ENCODE measurements at places on chromosomes 11 and 22. TPM values are rescaled to one million over a fixed set of nuclear protein-coding genes. Genes with fewer than 3 reads are reported as not detected.

DNA sequence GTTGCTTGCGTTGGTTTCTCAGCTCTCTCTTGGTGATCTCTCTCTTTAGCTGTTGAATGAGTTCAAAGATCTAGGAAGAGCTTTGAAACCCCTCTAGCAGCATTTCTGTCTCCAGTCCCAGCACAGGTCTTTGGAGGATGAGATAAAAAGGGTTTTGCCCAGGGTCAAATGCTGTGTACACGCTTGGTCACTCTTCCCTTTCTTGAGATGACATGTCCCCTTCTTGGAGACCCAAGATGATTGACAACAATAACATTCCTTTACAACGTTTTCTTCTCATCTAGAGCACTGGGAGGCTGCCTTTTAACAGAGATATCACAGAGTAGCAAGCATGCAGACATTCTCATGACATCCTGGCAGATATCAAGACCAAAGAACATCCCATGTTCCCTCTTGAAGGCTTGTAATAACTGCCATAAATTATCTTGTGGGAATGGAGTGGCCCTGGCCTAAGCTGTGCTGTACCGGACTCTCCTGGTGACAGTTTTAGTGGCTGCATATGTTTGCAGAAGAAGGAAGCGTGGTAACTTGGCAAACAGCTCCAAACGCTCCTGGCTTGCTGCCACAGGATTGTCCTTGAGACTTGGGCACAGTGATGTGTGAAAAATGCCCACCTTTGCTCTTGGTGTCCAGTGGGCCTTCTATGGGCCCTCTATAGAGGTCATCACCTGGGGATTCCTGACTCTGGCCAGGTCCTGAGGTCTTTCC lies 107.8 kb downstream of the PTPRJ start:
- H3K36me3 ChIP-seq = no peaks in the 10 kb centered on the region
- no peak overlapping the region for H3K27ac ChIP-seq
- no peak overlapping the region for H3K4me3 ChIP-seq
- no peaks in the 10 kb centered on the region for H3K27me3 ChIP-seq
- DNase-seq = no peak

The SLC15A3 gene
- not detected for total RNA-seq

DNA sequence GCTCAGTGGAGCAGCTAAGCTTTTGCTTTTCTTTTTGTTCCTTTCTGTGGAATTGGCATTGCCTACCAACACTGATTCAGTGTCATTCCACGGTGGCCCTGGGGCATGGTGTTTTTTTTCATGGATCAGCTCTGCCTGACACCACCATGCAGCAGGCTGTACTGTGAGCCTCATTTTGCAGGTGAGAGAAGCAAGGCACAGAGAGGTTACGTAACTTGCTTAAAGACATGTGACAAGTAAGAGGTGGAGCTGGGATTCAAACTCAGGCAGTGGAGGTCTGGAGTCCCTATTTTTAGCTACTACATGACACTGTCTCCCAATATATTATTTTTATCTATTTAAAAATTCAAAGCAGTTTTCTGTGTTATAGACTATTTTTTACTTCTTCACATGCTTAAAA lies 44.4 kb downstream of the APOL3 start:
- no peak overlapping the region for H3K27ac ChIP-seq
- H3K4me3 ChIP-seq = no peak overlapping the region
- H3K4me1 ChIP-seq = no peaks in the 10 kb centered on the region
- no peak for DNase-seq
- H3K36me3 ChIP-seq = no peaks in the 10 kb centered on the region

GRCh38 chr11:73757598-73757997 lies 3.3 kb downstream of the RAB6A start:
- no peak overlapping the region for H3K4me3 ChIP-seq
- no peaks in the 10 kb centered on the region for H3K27me3 ChIP-seq
- no peak overlapping the region for H3K27ac ChIP-seq
- no peak for DNase-seq
- no peaks in the 10 kb centered on the region for H3K36me3 ChIP-seq

DNA sequence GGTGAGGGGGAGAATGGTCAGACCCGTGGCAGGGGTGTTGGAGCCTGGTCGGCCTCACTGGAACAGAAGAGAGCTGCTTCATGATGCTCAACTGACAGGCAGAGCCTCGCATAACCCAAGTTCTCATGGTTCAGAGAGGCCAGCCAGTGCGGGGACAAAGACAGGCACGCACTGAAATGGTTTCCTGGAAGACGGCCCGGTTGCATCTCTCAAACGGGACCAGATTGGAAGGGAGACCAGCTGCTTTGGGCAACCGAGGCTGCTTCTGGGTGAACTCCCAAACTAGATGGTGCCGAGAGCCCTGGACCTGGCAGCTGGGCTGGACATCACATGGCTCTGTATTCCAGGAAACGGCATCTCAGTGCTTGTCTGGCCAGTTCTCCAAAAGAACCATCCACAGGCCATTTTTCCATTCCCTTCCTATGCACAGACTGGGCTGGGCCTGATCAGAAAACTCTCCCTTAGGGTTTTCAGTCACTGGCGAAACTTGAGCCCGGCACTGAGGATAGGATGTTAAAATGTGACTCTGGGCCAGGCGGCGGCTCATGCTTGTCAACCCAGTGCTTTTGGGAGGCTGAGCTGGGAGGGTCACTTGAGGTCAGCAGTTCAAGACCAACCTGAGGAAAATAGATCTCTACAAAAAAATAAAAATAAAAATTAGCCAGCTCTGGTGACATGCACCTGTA lies 80.1 kb upstream of the PRODH start:
- 0 out of 2 replicates have a peak, but pooled peaks cover 5% of the 10 kb centered on the region for H3K27me3 ChIP-seq
- H3K36me3 ChIP-seq = no peaks in the 10 kb centered on the region
- H3K27ac ChIP-seq = no peak overlapping the region
- DNase-seq = no peak
- no peak overlapping the region for H3K4me3 ChIP-seq
- no peaks in the 10 kb centered on the region for H3K4me1 ChIP-seq

The CSKMT gene
- 63.5 TPM for total RNA-seq

GRCh38 chr11:109972181-109972715 lies 120.9 kb upstream of the ZC3H12C start:
- no peaks in the 10 kb centered on the region for H3K4me1 ChIP-seq
- no peaks in the 10 kb centered on the region for H3K27me3 ChIP-seq
- H3K27ac ChIP-seq = no peak overlapping the region
- H3K36me3 ChIP-seq = no peaks in the 10 kb centered on the region
- DNase-seq = no peak
- no peak overlapping the region for H3K4me3 ChIP-seq

The SLC16A8 gene
- total RNA-seq = not detected

DNA sequence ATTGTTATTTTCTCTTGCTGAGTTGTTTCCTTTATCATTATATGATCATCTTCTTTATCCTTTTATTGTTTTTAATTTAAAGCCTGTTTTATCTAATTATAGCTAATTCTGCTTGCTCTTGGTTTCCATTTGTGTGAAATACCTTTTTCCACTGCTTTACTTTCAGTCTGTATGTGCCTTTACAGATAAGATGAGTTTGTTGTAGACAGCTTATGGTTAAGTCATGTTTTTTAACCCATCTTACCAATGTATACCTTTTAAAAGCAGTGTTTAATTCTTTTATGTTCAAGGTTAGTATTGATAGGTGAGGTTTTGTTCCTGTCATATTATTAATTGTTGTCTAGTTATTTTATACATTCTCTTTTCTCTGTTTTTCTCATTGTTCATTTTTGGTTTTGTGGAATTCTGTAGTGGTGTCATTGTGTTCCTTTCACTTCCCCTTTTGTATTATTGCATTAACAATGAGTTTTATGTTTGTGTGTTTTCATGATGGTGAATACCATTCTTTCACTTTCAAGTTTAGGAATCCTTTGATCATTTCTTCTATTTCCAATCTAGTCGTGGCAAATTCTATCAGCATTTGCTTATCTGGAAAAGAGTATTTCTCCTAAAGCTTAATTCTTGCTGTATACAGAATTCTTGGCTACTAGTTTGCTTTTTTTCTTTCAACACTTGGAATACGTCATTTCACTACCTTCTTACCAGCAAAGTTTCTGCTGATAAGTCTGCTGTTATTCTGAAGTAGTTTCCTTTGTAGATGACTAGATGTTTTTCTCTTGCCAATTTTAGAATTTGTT lies 21.8 kb downstream of the OR5AN1 start:
- no peak overlapping the region for H3K27ac ChIP-seq
- no peaks in the 10 kb centered on the region for H3K36me3 ChIP-seq
- no peaks in the 10 kb centered on the region for H3K4me1 ChIP-seq
- DNase-seq = no peak
- no peaks in the 10 kb centered on the region for H3K27me3 ChIP-seq
- no peak overlapping the region for H3K4me3 ChIP-seq

The RFPL2 gene
- 0.61 TPM for total RNA-seq

The CRACR2B gene
- total RNA-seq = 11.8 TPM

GRCh38 chr11:43819926-43820325 lies 60.7 kb upstream of the ALKBH3 start:
- no peak overlapping the region for H3K27ac ChIP-seq
- no peak overlapping the region for H3K4me3 ChIP-seq
- DNase-seq = no peak

- H3K4me1 ChIP-seq = no peaks in the 10 kb centered on the region
- DNase-seq = no peak
- H3K4me3 ChIP-seq = no peak overlapping the region
- H3K36me3 ChIP-seq = no peaks in the 10 kb centered on the region
- H3K27ac ChIP-seq = no peak overlapping the region
These were observed 69.9 kb upstream of the SHANK2 start for GRCh38 chr11:71322192-71322735.

DNA sequence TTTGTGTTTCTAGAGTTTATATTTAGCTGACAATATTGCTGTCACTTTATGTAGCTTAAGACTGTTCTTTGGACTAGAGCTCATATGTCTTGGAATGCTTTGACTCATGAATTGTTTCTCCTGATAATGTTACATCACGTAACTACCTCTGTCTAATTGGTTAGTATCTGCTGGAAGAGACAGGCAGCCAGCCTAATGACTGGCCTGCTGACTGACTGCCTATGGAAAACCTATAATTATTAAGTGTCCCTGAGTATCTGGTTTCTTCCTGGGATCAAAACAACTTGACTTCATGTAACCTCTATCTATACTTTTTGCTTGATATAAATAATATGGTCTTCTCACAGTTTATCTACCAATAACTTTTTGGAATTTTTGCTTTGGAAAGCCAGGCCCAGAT lies 9.4 kb downstream of the SOX6 start:
- no peak overlapping the region for H3K27ac ChIP-seq
- H3K4me3 ChIP-seq = no peak overlapping the region
- H3K27me3 ChIP-seq = peaks cover 18% of the 10 kb centered on the region
- no peak for DNase-seq

The MEI1 gene
- 0.64 TPM for total RNA-seq

DNA sequence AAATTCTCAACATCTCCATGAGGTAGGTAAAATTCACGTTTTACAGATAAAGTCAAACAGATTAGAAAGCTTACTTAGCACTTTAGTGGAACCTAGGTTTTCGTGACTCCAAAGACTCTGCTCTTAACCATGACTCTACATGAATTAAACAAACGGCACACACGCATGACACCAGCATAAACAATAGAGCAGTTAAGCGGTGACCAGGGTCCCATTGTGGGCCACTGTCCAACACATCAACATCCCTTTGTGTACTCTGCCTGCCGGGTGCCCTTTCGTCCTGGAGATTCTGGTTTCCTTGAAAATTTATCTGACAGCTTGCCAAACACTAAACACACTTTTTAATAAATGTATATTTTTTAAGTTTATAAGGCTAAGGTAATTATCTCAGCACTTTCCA lies 941.7 kb downstream of the OPCML start:
- H3K27me3 ChIP-seq = no peaks in the 10 kb centered on the region
- H3K27ac ChIP-seq = no peak overlapping the region
- H3K4me1 ChIP-seq = no peaks in the 10 kb centered on the region
- DNase-seq = no peak
- no peak overlapping the region for H3K4me3 ChIP-seq

GRCh38 chr22:20656516-20656901 lies 117.4 kb upstream of the SERPIND1 start:
- H3K4me3 ChIP-seq = no peak overlapping the region
- DNase-seq = no peak
- peaks cover 25% of the 10 kb centered on the region for H3K27me3 ChIP-seq
- no peaks in the 10 kb centered on the region for H3K4me1 ChIP-seq
- no peak overlapping the region for H3K27ac ChIP-seq

- DNase-seq = no peak
- no peak overlapping the region for H3K4me3 ChIP-seq
- no peaks in the 10 kb centered on the region for H3K36me3 ChIP-seq
- no peak overlapping the region for H3K27ac ChIP-seq
These were observed 154.7 kb downstream of the BLID start for GRCh38 chr11:121961321-121961801.

DNA sequence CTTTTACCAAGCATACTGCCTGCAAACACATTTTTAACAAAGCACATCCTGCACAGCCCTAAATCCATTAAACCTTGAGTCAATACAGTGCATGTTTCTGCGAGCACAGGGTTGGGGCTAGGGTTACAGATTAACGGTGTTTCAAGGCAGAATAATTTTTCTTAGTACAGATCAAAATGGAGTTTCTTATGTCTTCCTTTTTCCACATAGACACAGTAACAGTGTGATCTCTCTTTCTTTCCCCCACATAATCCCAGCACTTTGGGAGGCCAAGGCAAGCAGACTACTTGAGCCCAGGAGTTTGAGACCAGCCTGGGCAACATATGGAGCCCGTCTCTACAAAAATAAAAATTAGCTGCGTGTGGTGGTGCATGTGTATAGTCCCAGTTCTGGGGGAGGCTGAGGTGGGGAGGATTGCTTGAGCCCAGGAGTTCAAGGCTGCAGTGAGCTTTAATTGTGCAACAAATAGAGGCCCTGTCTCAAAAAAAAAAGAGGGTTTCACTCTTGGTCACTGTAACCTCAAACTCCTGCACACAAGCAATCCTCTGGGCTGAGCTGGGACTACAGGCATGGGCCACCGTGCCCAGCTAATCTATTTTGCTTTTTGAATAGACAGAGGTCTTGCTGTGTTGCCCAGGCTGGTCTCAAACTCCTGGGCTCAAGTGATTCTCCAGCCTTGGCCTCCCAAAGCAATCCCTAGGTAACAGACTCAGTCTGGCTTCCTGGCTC lies 19.7 kb upstream of the SLC3A2 start:
- peak overlapping the region; percentile 44 for H3K27ac ChIP-seq
- H3K27me3 ChIP-seq = no peaks in the 10 kb centered on the region
- peaks cover 25% of the 10 kb centered on the region for H3K4me1 ChIP-seq
- DNase-seq = no peak

The WNT11 gene
- total RNA-seq = 1.9 TPM

The SHANK2 gene
- total RNA-seq = 16.9 TPM

The NTM gene
- total RNA-seq = not detected

The TMEM80 gene
- 18.4 TPM for total RNA-seq

- H3K4me3 ChIP-seq = no peak overlapping the region
- no peak for DNase-seq
- H3K27me3 ChIP-seq = peaks cover 34% of the 10 kb centered on the region
- no peak overlapping the region for H3K27ac ChIP-seq
- H3K4me1 ChIP-seq = no peaks in the 10 kb centered on the region
- no peaks in the 10 kb centered on the region for H3K36me3 ChIP-seq
These were observed 637 bp downstream of the DRD2 start for GRCh38 chr11:113474362-113475159.

- H3K4me1 ChIP-seq = no peaks in the 10 kb centered on the region
- no peak overlapping the region for H3K27ac ChIP-seq
- H3K27me3 ChIP-seq = 0 out of 2 replicates have a peak, but pooled peaks cover 22% of the 10 kb centered on the region
- H3K4me3 ChIP-seq = no peak overlapping the region
- DNase-seq = no peak
These were observed 9.8 kb downstream of the LRRC55 start for GRCh38 chr11:57191311-57192219.
